Stimulated activated CD4-positive, alpha-beta T cell treated with anti-CD3 and anti-CD28 coated beads, Interleukin-12 subunit alpha, Interleukin-12 subunit beta, amount 100 ng/mL, for 48 hours (primary cell): ENCODE measurements at places on chromosomes 6 and 20.

GRCh38 chr6:125019918-125020317, 57.7 kb downstream of the RNF217 start:
- no peak for DNase-seq

- DNase-seq, result no peak
Observed at GRCh38 chr20:24473435-24474223, 4.2 kb downstream of the SYNDIG1 start.

GRCh38 chr6:21402368-21402767, 191.2 kb upstream of the SOX4 start:
- DNase-seq, result no peak

DNA sequence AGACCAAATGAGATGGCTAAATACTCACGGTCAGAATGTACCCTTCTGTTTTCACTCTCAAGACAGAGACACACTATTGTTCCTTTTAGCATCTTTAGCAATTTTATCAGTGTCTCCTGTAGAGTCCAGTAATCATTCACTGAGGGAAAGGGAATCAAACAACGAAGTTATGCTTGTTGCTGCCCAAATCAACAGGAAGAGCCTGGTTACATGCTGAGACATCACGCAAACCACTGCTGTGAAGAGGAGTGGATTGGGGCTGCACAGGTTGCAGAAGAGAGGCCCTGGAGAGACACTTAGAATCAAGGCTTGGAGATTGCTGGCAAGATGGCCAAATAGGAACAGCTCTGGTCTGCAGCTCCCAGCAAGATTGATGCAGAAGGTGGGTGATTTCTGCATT, 40.5 kb upstream of the B3GAT2 start:
- no peak for DNase-seq

DNA sequence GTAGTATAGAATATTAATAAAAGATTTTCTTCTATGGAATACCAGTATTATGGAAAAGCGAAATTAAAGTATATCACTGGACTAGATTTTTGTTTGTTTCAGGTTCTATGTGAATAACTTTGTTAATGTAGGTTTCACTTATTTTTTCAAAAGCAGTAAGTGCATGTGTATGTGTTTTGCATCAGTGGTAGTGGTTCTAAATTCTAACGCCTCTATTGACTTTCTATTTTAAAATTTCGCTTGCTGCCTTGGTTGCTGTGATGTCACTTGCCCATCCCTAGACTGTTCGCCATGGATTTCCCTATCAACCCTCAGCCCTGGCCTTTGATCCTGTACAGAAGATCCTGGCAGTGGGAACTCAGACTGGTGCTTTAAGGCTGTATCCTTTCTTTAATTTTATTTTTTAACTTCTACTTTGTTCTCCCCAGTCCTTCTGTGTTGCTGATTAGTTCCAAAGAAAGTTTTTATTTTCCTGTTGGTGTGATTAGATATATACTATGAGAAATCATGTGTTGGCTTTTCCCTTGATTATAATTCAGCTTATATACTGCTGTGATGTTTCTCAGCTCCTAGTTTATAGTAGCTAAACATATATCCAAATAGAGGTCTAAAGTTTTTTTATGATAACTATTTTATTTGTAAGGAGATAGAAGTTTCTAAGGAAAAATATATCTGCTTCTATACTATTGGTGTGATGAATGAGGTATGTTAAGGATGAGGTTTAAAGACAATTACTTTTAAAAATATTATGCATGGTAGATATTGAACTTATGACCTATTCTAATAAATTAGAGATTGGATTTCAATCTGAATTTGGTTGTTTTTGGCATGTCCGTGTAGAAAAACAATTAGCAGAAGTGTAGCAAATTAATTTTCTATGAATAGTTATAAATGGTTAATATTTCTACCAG, 1.7 kb downstream of the STXBP5 start:
- no peak for DNase-seq
